Stimulated activated CD4-positive, alpha-beta T cell treated with anti-CD3 and anti-CD28 coated beads, TNF-alpha, amount 100 ng/mL, for 24 hours (primary cell): ENCODE measurements at places on chromosomes 4 and X.

DNA sequence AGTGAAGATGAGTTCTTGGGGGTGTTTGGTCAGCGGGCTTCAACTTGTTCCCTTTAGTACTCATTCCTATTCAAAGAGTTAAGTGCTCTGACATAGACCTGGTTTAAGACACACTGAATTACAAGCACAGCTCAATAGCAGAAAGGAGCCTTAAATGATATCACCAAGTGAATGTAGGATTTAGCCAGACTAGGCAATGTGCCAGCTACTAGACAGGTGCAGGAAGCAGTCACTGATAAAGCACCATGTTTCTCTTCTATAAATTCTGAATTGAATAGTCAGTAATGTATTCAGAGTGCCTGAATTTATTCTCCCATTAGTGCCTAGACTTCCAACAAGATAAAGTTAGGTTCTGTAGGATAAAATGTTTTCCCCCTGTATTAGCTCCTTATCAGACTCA, 63.6 kb downstream of the ASB9 start:
- DNase-seq = no peak

- DNase-seq = peak; percentile 11
Observed at GRCh38 chrX:72308566-72309296, 3.0 kb upstream of the CITED1 start.

- DNase-seq = no peak
Observed at GRCh38 chr4:48979914-48980579, 6.0 kb upstream of the CWH43 start.

DNA sequence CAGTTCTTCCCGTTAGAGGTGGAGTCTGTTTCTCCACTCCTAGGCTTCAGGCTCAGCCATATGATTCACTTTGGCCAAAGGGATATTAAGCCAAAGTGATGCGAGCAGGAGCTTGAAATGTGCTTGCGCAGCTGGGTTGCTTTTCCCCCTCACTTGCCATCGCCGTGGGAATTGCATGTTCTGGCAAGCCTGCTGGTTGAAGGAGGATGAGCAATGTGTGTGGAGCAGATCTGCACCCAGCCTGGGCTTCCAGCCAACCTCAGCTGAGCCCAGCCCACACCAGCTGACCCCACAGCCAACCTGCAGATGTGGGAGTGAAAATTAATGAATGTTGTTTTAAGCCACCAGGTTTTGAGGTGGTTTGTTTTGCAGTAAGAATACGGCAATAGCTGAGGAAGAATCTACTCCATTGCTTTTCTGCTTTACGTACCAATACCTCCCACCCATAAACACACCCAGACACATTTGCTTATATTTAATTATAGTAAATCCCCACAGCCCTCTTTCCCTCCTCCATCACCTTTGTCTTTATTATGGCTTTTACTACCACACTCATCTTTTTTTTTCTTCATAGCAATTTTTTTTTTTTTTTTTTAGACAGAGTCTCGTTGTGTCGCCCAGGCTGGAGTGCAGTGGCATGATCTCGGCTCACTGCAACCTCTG, 132.8 kb upstream of the FUNDC1 start:
- DNase-seq = no peak

DNA sequence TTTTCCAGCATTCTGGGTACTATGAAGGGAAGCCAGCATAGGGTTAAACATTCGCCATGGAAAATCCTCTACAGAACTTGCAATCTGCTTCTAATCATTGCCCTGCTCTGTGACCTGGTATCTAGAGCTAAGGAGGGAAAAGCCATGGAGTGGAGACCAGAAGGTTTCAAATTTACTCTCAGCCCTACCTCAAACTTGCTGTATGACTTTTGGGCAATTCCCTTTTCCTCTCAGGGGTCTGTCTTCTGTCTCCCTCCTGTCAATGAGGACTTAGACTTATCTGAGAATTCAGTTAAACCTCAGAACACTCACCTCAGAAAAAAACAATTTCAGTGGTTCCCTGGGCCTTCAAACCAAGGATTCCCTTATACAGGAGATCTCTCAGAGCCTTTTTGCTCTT, 29.1 kb downstream of the ARHGEF9 start:
- no peak for DNase-seq

- no peak for DNase-seq
Observed at GRCh38 chr4:155207534-155208257, 740 bp upstream of the NPY2R start.

- DNase-seq = no peak
Observed at GRCh38 chrX:69034451-69034850, 130.8 kb downstream of the PJA1 start.

DNA sequence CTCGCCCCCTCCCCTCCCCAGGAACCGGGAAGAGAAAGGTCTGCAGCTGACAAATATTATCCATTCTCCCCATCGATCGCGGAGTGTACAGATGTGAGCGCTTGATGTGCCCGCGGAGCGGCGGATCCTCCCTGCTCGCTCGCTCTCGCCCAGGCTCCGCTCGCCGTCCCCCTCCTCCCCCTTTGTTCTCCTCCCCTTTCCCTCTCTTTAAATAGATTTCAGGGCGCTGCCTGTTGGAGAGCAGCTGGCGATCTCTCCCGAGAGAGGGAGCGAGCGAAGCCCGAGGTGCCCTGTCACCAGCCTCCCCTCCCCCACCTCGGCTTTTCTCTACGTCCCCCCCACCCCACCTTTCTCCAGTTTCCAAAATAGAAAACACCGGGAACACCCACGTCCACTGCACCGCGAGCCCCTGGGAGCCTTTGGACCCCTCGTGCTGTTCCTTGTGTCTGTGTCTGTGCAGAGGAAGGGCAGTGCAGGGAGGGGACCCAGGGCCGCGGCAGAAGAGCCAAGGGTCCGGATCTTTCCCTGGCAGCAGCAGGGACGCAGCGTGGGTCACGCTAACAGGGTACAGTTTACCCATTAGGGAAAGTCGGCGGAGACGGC, 56.6 kb upstream of the BCOR start:
- DNase-seq = no peak

GRCh38 chrX:136880003-136880451, 498 bp downstream of the RBMX start:
- no peak for DNase-seq

DNA sequence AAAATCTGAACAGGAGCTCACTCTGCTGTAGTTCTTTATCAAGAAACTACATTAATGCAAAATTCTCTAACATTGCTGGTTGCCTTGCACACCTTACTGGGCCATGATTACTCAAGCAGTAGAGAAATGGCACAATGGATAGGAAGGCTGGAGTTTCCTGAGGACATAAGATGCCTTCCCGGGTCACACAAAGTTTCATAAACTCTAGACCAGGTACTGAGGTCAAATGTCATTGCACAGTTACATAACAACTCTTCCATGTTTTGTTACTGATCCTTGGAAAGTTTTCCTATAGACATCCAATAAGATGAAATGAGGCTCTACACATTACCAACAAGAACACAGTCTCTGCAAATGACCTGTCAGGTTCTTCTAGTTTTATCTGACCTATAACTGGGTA, 9.9 kb downstream of the TEC start:
- no peak for DNase-seq

DNA sequence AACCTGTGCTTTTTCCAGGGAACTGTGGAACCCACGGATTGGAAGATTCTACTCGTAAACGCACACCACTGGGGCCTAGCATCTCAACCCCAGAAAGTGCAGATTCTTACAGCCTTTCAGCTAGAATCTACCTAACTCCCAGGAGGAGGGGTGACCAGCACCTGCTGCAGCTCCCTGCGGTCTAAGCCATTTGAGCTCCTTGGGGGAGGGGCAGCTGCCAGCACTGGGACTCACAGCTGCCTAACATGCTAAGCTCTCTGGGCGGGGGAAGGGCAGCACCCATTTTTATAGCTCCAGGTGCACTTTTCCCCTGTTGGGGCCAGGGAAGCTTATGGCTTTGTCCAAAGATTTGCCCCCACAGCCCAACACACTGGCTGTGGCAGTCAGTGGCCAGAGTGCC, 595.7 kb upstream of the EPHA5 start:
- DNase-seq = no peak

DNA sequence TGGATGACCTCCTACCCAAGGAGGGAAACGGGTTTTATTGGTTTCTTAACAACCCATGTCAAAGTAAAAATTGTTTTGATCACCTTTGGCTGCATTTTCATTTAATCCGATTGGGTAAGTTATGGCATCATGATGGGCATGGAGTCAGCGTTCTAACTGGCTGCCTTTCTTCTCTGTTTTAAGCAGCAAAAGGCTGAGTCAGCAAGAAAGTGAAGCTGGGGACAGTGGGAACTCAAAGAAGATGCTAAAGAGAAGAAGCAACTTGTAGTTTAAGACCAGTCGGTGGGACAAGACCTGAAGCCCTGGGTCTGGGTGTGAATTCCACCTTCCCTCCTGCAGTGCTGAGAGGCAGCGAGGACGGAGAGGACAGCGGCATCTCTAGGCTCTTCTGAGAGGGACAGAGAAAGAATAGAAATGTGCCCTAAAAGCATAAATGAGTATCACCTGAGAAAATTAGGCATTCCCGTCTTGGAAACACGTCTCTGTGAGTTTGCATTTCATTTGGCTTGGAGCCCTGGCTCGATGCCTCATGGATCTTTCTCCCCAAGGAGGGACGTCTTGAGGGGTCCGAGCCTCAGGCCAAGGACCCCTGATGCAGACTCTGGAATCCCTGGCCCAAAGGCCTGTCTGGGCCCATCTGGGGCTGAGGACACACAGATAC, 82.0 kb downstream of the CRMP1 start:
- DNase-seq = no peak

GRCh38 chr4:151921386-151921785, 160.6 kb upstream of the GATB start:
- no peak for DNase-seq

DNA sequence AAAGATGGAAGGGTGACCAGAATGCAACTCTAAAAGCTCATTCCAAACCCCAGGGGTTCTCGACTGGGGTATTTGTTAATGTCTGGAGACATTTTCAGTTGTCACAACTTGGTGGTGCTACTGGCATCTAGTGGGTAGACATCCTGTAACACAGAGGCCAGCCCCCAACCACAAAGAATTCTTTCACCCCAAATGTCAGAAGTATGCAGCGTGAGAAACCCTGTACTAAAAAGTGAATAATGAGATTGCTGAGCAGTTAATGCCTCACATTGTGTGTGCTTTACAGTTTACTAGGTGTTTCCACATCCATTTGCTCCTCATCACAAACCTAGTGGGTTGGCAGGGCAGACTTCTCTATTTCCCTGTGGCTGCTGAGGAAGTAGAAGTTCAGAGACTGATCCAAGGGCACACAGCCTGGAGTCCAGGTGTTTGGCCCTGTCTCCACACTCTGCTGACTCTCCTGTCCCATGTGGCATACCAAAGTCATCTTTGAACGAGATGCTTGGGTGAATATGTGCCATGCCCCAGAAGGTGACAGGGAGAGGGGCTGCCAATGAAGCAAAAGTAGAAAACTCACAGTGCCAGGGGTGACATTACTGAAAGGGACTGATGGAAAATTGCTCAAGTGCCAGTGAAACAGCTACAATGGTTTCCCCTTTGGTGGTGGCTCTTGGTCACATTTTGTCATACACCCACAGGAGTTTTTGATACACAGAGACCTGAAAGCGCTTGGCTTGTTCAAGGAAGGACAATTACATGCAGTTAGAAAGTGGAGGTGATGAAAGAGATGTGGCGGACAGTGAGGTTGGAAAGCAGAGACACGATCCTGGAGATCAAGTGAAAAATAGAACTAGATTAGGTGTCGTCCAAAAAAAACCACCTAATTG, 10.1 kb upstream of the TMEM154 start:
- DNase-seq = no peak

GRCh38 chr4:6415031-6415705, 57.2 kb downstream of the PPP2R2C start:
- DNase-seq = no peak

DNA sequence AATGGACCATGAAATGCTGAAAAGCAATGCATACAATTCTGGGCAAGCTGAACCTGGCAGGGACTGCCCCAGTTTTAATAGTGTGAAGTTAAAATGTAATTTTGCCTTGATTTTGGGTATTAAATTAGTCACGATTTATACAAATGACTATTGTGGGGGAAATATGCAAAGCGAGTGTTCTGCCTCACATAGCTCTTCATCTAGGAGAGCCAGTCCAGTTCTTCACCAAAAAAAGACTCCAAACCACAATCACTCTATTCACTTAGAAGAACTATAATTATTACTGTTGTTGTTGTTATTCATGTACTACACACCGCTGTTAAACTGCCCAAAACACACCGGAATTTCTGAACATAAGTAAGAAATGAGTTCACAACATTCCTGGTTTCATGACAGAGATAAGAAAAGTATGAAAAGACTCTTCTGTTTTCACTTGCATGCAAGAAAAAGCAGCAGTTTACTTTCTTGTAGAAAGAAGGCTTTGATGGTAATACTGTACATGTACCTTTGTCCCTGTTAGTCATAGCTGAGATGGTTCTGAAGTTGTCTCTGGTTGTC, 101.9 kb downstream of the QRFPR start:
- no peak for DNase-seq

DNA sequence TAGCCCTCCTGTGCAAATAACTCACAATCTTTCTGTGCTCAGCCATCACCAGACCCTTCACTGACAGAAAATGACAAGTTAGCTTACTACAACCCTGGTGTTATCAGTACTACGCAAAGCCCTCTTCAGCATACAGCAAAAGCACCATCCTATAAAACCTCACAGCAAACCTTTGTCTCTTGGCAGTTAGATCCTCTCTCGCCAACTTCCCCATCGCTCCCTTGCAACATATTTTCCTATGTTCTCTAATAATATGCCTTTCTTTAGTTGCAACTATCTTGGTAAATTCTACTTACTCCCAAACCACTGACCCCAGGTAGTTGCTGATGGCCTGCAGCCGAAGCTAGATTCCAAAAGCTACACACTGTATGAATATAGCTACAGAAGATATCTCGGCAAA, 856.9 kb upstream of the FRG1 start:
- DNase-seq = no peak

- no peak for DNase-seq
Observed at GRCh38 chr4:24932515-24933225, 19.8 kb upstream of the CCDC149 start.

- DNase-seq = no peak
Observed at GRCh38 chr4:85939595-85939994, 420.3 kb downstream of the MAPK10 start.

GRCh38 chrX:115521741-115522140, 39.2 kb upstream of the PLS3 start:
- no peak for DNase-seq

GRCh38 chr4:138510053-138510452, 267.9 kb upstream of the SLC7A11 start:
- no peak for DNase-seq

DNA sequence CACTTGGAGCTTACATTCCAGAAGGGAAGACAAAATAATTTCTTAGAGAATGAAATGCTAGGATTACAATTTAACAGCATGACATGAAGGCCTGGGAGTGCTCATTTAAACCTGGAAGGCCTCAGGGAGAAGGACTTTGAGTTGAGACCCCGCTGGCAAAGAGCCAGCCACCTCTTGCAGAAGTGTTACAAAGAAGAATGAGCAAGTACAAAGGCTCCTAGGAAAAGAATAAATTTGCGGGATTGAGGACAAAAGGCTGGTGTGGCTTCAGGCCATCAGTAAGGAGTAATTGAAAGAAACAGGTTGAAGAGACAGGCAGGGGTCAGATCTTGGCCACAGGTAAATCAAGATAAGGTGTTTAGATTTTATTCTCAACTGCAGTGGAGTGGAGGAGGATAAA, 3.1 kb upstream of the ELOVL6 start:
- no peak for DNase-seq
